MCF 10A (cell line): ENCODE measurements at places on chromosomes 1 and 21. TPM values are rescaled to one million over a fixed set of nuclear protein-coding genes. Genes with fewer than 3 reads are reported as not detected.

GRCh38 chr1:34279971-34280370, 103.3 kb downstream of the C1orf94 start:
- H3K27me3 ChIP-seq = no peaks in the 10 kb centered on the region
- no peak for DNase-seq
- no peaks in the 10 kb centered on the region for H3K36me3 ChIP-seq
- no peak overlapping the region for H3K4me3 ChIP-seq
- no peaks in the 10 kb centered on the region for H3K4me1 ChIP-seq

GRCh38 chr1:15640667-15641066, 23.4 kb downstream of the DDI2 start:
- no peaks in the 10 kb centered on the region for H3K4me1 ChIP-seq
- H3K27ac ChIP-seq = no peak overlapping the region
- no peak for DNase-seq
- H3K27me3 ChIP-seq = no peaks in the 10 kb centered on the region
- H3K36me3 ChIP-seq = peaks cover 96% of the 10 kb centered on the region

GRCh38 chr1:36520771-36521420, 38.2 kb upstream of the CSF3R start:
- no peaks in the 10 kb centered on the region for H3K4me1 ChIP-seq
- H3K36me3 ChIP-seq = no peaks in the 10 kb centered on the region
- no peak overlapping the region for H3K27ac ChIP-seq
- H3K4me3 ChIP-seq = no peak overlapping the region

DNA sequence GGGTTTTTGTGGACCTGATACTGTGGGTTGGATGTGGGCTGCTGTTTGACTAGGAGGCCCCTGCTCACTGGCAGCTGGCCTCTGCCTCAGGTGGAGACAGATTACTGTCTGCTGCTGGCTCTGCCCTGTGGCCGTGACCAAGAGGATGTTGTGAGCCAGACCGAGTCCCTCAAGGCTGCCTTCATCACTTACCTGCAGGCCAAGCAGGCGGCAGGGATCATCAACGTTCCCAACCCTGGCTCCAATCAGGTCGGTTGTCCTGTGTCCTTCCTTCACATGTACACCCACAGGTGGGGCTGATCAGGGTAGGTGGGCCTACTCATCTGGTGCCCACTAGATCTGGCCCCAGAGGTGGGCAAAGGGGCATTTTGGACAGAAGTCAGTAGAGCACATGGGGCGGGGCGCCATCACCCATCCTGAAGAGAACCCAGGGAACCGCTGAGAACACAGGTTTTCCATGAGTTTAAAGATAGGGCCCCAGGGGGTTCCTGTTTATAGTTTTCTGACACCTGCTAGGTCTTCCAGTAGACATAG, 37.2 kb downstream of the ZBTB17 start:
- H3K27me3 ChIP-seq = no peaks in the 10 kb centered on the region
- no peak overlapping the region for H3K4me3 ChIP-seq
- peaks cover 84% of the 10 kb centered on the region for H3K36me3 ChIP-seq
- no peak for DNase-seq
- H3K27ac ChIP-seq = no peak overlapping the region
- H3K4me1 ChIP-seq = peaks cover 5% of the 10 kb centered on the region

DNA sequence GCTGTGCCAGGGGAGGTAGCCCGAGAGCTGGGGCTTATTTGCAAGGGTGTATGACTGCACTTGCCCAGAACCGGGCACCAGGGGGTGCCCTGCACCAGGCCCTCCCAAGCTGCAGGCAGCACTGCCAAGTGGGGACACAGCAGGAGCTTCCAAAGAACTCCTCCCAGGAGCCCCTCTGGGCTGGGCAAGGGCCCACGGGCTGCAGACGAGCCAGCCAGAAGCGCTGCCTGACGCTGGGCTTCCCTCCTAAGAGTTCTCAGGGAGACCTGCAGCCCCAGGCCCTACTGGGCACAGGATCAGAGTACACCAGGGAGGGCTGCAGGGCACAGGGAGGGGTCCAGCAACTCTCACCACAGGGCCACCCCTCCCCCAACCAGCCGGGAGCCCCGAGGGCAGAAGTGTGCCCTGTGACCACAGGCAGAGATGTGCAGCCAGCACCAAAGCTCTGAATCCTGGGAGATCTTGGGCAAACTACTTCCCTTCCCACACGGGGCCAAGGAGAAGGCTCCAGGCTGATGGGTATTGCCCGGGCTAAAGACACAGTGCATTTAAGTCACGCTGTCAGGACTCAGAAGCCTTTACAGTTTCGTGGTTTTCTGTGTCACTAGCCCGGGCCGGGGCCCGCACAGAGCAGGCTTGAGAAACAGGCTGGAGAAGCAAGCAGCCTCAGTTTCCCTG, 63.4 kb downstream of the KCNAB2 start:
- no peak overlapping the region for H3K4me3 ChIP-seq
- peak; percentile 68 for DNase-seq
- no peaks in the 10 kb centered on the region for H3K4me1 ChIP-seq
- H3K27me3 ChIP-seq = peaks cover 25% of the 10 kb centered on the region

DNA sequence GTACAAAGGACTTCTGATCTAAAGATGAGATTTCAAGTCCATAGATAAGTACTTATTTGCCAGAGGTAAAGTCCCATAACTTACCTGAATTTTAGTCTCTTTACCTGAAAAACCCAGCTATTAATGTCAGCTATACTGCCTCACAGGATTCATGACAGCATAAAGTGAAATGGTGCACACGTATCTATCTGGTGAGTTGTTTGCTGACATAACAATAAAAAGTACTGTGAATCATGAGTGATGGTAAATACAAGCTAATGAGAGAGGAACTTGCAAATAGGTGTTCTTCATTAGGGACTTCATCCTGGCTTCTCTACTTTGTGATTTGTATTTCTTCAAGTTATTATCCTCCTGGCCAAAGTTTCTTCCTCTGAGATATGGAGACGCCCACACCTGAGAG, 225.1 kb upstream of the C8B start:
- H3K4me1 ChIP-seq = no peaks in the 10 kb centered on the region
- no peaks in the 10 kb centered on the region for H3K36me3 ChIP-seq
- no peak overlapping the region for H3K27ac ChIP-seq

- no peak overlapping the region for H3K27ac ChIP-seq
- DNase-seq = no peak
Measured at GRCh38 chr1:175208773-175209492, 16.4 kb upstream of the KIAA0040 start.

DCST2 gene
- 0.91 and 1.8 TPM in 2 replicates for total RNA-seq
